Omental fat pad (tissue), 4 donors: ENCODE measurements at places on chromosomes 6 and 20.

GRCh38 chr20:61099806-61100205, 152.3 kb upstream of the CDH4 start:
- DNase-seq: no peak

DNA sequence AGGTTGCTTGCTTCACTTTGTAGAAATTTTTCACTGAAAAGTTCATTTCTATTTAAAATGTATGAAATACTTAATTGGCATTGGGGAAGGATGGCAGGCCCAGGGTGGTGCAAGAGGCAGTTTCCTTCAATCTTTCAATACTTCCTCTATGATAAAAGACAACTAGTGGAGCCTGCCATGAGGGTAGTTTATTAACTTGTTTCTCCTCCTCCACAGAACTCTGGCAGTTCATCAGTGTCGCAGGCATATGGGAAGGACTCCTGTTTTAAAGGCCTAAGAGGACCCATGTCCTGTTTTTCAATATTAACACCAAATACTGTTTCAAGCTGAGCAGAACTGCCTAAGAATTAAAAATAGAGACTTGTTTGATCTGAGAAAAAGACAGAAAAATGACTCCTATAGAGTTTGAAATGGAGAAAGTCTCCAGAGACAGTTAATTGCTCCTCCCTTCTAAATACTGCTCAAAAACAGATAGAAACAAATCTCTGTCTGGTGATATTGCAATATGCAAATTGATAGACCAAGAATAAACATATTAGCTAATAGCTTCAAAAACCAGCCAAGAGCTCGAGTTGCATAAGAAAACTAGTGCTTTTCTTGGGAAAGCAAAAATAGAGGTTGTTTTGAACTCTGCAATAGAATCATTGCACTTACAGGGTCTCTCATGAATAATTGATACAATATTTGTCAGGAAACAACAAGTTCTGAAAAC, 665.7 kb upstream of the SLC35B3 start:
- no peak for DNase-seq

DNA sequence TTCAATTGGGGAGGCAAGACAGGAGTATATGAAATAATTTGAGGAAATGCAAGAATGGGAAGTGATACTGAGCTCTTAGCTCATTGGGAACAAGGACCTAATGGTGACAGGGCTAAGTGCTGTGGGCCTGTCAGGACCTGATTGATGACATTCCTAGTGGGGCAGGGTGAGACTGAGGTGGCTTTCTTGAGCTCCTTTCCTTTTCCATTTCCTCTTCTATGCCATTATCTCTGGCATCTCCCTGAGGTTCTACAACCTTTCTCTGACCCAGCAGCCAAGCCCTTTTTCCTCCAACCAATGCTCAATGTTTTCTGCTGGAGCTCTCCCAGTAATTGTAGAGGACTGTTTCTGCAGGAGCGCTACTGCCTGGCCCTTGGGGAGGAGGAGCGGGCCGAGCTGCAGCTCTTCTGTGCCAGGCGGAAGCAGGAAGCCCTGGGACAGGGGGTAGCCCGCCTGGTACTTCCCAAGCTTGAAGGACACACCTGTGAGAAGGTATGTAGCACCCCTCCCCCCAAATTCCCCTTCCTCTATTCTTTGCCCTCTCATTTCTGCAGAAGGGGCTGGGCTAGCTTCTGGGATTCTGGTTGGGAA, 2.8 kb upstream of the TOMM6 start:
- no peak for DNase-seq

GRCh38 chr20:32333988-32334885, 23.9 kb upstream of the ASXL1 start:
- no peak for DNase-seq

GRCh38 chr6:49030251-49031020, 432.6 kb downstream of the MMUT start:
- DNase-seq: no peak

DNA sequence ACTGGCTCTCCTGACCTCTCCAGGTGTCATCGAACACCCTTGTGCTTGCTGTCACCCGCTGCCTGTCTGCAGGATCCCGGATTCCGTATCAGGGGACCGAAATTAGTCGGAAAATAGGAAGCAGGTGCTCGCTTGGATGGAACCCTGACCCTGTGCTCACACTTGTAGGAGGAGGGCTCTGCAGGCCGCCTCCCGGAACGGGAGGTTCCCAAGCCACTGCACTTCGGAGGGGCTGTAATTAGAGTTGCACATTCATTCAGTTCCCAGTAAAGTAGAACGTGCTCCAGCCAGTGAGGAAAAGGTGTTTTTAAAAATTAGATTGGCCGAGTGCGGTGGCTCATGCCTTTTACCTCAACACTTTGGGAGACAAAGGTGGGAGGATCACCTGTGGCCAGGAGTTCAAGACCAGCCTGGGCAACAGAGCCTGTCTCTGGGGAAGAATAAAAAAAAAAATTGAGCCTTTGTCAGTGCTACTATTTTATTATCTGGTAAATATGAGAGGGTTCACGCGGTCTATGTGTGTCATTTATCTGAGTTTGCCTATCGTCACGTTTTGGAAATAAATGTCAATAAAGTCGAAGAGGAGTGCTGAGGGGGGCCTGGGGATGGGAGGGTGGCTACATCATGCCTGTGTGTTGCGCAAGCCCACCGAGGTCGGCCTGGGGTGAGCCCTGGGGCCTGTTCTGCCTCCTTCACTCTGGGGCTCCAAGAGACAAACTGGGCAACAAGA, 1.5 kb upstream of the GMEB2 start:
- DNase-seq: no peak

DNA sequence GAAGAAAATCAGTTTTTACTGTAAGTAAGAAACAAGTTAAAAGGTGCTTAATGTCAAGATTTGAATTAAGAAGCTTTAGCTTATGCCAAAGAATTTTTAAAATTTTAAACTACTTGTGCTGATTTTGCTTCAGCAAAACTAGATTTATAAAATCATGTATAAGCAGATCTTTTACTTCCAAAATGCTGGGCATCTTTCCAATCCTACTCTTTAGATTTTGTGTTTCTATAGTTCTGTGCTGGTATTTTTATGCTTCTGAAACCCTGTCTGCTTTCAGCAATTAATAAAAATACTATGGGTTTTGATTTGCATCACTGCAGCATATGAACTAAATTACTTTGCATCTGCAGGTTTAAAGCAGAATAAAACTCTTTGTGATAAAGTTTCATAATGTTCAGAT, 238.6 kb upstream of the RNF217 start:
- no peak for DNase-seq

- DNase-seq: no peak
Measured at GRCh38 chr6:131001945-131002660, 60.9 kb downstream of the EPB41L2 start.

GRCh38 chr6:12203001-12203400, 87.2 kb upstream of the EDN1 start:
- DNase-seq: no peak
